ENCODE measurements at places on chromosomes 13 and 19. TPM values are rescaled to one million over a fixed set of nuclear protein-coding genes. Genes with fewer than 3 reads are reported as not detected.

The PRSS57 gene
- not detected for total RNA-seq

The ANGPTL4 gene
- 13.2 TPM for total RNA-seq

The APOC4 gene
- not detected for total RNA-seq

The FUZ gene
- 13.0 TPM for total RNA-seq

The SULT2A1 gene
- total RNA-seq: 0.75 TPM

The PRKCG gene
- not detected for total RNA-seq

The RAB20 gene
- total RNA-seq: 35.4 TPM

The DAND5 gene
- total RNA-seq: not detected

The MISP gene
- total RNA-seq: 2.4 TPM

The LIPE gene
- total RNA-seq: 23.6 TPM

The METTL21C gene
- total RNA-seq: not detected
